Kidney glomerular epithelial cell (primary cell): ENCODE measurements at places on chromosomes 3 and 15.
A peak's percentile ranks its signal among the peaks of the same experiment; 100 is the strongest.

DNA sequence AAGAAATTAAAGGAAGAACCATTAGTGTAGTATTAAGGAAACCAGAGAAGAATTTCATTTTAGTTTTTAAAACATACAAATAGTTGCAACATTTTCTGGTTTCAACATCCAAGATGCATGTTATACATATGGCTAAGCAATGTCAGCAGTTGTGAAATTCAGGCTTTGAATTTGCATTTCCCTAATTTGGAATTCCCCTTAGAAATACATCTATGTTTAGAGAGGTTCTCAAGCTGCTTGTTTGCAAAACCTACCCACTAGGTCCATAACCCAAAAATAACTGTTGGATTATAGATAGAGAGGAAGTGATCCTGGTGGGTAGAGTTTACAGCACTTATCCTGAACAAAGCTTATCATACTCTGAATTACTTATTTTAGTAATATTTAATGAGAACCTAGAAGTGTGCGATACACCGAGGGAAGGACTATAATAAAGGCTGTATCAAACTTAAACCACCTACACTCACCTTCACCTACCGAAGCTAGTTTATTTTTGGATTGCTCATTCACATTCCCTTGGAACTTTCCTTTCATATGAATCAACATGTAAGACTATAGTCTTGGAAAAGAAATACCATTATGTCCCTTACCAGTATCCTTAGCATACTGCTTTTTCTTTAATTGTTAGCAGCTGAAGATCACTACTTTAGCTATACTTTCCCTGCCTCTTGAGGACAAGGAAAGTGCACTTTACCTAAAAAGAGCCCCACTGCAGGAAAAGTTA is 60.6 kb downstream of the CHAC1 start:
- no peak for DNase-seq

GRCh38 chr3:55855311-55855710 is 368.2 kb upstream of the WNT5A start:
- DNase-seq: no peak

DNA sequence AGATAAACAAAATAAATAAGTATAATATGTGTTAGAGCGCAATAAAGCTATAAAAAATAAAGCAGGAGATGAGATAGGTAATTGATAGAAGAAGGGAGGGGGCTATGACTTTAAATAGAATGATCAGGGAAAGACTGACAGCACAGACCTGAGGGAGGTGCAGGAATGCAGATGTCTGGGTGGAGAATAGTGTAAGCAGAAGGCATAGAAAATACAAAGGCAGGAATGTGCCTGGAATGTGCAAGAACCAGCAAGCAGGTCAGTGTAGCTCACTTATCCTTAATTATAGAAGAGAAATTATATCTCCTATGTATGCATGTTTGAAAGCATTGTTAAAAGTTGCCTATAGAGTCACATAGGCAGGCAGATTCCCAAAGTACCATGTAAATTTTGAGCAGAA is 239.4 kb upstream of the SOX14 start:
- no peak for DNase-seq

- no peak for DNase-seq
Measured at GRCh38 chr3:44907612-44908011, 33.2 kb downstream of the TGM4 start.

- peak; percentile 76 for DNase-seq
Measured at GRCh38 chr15:22872936-22873701, 34.7 kb downstream of the NIPA2 start.

GRCh38 chr15:59063042-59063441 is 41.9 kb upstream of the CCNB2 start:
- DNase-seq: no peak

GRCh38 chr15:66599536-66600239 is 33.9 kb upstream of the LCTL start:
- no peak for DNase-seq

- no peak for DNase-seq
Measured at GRCh38 chr15:49273734-49274318, 103.8 kb downstream of the GALK2 start.

GRCh38 chr15:40279437-40280141 is 3.3 kb downstream of the ANKRD63 start:
- peak; percentile 35 for DNase-seq
